GM06990 (cell line): ENCODE measurements at places on chromosomes 11 and 22.

- DNase-seq, result no peak
Observed at GRCh38 chr11:59157433-59157832, 14.5 kb upstream of the DTX4 start.

- no peak for DNase-seq
Observed at GRCh38 chr11:45180179-45180847, 33.9 kb downstream of the PRDM11 start.

DNA sequence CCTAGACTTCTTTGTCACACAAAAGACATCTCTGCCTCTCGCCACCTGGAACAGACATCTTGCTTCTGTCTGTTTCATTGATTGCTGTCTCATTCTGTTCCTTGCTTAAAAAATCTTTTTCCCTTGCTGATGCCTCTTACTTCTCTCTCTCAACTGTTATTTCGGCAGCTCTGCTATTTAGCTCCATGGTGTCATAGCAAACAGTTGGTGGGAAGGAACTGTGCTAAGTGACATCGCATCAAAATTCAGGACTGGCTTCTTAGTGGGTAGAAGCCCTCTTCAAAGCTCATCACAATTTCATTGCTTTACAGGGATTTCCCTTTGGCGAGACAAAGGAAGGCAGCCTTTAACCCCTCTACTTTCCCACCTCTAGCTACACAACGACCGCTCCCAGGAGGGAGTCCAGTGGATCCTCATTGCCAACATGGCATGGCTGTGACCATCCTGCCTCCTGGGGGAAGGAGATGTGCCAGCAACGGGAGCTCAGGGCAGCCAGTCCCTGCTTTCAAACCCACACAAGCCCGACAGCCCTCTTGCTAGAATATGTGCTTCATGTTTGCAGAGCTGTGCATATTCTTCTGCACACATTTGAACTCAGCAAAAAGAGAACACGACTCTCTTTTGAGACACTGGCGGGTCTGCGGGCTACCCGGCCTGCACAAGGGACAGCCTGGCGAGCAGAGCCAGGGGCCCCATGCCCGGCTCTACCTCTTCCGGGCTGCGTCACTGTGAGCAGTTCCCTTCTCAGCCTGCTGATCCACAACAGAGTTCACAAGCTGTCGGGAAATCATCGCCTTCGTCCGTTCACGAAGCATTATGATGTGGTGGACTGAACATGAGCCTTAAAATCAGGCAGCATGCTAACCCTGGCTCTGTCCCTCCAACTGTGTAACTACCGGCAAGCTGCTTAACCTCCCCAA, 51.1 kb upstream of the JAM3 start:
- DNase-seq, result no peak

- DNase-seq, result no peak
Observed at GRCh38 chr22:20509344-20510047, 2.1 kb downstream of the MED15 start.

DNA sequence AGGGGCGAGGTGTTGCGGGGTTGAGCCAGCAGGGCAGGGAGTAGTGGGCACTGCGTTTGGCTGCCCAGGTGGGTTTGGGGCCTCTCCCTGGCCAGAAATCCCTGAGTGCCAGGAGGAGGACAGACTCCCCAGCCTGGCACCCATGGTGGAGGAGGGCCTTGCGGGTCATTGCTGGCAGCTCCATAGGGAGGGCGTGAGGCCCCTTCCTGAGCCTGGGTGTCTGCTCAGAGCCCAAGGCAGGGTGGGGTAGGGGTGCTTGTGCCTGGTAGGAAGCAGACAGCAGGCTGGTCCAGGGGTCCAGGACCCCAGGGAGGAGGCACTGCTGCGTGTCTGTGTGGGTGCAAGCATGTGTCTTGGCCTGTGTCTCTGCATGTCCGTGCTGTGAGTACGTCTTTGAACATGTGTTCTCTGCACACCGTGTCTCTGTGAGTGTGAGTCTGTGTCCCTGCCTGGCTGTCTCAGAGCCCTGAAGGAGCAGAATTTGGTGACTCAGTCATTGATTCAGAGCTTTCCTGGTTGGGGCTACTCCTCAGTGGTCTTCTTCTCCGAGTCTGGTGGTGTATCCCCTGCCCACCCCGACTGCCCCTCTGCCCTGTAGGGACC, 3.9 kb downstream of the TSPAN4 start:
- no peak for DNase-seq

DNA sequence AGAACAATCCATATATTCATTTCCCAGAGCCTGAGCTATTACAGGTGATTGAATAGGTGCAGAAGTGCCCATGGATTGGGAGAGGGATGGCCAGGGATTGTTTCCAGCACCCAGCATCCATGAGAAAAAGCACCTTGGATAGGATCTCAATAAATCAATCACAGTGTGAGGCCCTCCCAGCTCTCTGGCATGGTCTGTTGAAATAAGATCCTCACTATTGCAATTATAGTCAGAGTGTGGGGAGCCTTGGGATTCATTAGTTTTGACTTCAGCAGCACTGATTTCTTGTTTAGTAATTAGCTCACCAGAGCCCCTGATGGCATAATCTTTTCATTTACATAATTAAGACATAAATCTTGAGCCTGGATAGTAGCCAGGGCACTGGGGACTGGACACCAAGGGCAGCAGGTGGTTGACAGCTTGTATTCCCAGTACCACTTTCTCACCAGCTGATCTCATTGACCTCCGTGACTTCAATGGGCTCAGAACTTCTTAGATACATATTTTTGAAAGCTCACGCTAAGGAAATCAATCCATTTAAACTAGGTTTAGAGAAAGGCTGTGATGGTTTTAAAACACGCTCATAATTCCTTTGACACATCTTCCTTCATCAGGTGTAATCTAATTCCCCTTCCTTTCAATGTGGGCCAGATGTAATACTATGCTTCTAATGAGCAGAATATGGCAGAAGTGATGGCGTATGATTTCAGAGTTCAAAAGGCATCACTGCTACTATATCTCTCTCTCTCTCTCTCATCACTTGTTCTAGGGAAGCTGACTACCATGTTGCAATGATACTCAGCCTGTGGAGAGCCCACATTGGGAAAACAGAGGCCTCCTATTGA, 22.1 kb upstream of the DRD2 start:
- DNase-seq, result no peak

DNA sequence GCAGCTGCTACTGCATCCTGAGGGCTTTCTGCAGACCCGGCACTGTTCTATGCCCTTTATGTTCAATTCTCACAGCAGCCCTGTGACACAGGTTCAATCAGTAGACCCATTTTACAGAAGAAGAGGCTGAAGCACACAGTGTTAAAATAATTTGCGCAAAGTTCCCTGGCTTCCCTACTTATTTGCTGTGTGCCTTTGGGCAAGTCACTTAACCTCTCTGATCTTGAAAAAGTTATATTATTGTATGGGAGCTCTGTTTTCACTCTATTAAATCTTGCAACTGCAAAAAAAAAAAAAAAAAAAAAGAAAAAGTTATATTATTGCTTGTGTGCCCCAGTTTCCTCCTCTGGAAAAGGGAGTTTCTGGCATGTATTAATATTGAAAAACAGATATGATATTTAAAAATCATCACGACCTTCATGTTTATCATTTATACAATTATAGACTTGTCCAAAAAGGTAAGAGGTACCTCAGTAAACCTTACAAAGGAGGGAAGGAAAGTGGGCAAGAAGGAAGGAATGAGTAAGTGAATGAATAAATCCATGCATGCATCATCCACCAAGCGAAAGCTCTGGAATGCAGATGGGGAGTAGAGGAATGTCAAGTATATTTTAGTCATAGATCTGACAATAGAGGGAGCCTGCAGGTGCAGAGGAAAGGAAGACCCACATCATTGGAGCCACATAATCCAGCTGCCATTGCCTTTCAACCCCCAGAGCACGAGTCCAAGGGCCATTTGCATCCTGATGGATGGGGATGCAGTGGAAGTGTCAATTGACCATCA, 21.2 kb upstream of the ISX start:
- no peak for DNase-seq

DNA sequence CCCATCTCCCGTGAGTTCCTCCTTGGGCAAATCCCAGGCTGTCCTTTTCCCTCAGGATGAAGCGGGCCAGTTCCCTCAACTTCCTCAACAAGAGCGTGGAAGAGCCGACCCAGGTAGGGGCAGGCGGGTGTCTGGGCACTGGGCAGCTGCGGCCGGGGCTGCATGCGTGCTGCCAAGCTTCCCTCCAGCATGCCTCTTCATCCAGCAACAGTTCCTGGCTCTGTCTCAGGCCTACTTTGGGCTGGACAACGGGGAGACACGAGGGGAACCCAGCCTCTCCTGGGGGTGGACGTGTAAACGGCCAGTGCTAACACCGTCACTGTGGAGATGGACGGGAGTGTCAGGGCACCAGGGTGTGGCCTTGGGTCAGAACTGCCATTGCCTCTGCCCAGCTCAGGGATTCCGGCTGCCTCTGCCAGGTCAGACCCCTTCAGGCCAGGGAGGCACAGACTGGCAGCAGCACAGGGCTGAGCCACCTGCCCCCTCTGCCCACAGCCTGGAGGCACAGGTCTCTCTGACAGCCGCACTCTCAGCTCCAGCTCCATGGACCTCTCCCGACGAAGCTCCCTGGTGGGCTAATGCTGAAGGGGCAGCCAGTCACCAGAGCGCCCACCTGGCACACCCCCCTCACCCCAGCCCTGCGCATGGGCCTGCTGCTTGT, 1.9 kb upstream of the RAB1B start:
- DNase-seq, result no peak

DNA sequence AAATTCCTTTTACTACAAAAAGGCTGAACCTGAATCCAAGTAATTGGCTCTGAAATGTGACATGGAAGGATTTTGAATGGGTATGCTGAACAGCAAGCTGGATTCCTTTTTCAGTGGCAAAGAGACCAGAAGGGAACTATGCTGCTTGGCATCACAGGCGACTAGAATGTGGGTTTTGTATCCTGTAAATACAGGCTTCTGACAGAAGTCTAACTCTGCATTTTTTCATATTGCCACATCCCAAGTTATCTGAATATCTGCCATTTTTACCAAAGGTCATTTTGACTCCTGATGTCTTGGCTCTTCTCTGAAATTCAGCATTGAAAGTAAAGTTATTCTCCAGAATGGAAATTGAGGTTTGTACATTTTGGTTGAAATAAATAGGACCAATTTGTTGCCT, 145.7 kb downstream of the ARHGAP42 start:
- DNase-seq, result no peak

DNA sequence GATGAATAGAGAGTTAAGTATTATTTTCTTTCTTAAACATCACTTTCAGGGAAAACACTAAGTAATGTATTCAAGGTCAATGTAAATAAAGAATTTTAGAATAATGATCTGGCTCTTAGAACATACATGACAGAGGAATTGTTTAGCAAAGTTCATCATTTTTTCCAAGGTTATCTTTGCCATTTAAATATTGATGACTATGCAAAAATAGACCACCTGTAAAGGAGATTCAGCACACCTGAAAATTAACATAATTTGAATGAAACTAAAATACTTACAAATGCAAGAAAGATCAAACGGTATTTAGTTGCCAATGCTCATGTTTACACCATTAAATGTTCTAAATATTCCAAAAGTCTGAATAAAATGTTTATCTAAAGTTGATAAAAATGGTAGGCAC, 782.6 kb upstream of the CHORDC1 start:
- no peak for DNase-seq

DNA sequence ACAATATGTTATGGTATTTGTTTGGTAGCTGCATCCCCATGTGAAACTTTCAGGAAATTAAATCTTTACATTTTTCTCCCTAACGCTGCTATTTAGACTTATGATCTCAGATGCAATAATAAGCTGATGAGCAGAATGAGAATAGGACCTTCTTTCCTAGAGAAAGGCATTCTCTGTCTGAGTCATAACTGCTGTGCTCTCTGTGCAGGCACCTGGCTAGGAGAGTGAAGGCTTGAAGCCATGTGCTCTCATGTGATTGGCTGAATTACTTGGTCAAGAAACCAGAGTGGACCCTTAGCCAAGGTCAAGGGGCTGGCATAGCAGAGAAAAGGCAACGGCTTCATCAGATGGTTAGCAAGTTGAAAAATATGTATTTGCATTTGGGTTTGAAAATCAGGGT, 185.0 kb downstream of the ADAMTS15 start:
- no peak for DNase-seq

DNA sequence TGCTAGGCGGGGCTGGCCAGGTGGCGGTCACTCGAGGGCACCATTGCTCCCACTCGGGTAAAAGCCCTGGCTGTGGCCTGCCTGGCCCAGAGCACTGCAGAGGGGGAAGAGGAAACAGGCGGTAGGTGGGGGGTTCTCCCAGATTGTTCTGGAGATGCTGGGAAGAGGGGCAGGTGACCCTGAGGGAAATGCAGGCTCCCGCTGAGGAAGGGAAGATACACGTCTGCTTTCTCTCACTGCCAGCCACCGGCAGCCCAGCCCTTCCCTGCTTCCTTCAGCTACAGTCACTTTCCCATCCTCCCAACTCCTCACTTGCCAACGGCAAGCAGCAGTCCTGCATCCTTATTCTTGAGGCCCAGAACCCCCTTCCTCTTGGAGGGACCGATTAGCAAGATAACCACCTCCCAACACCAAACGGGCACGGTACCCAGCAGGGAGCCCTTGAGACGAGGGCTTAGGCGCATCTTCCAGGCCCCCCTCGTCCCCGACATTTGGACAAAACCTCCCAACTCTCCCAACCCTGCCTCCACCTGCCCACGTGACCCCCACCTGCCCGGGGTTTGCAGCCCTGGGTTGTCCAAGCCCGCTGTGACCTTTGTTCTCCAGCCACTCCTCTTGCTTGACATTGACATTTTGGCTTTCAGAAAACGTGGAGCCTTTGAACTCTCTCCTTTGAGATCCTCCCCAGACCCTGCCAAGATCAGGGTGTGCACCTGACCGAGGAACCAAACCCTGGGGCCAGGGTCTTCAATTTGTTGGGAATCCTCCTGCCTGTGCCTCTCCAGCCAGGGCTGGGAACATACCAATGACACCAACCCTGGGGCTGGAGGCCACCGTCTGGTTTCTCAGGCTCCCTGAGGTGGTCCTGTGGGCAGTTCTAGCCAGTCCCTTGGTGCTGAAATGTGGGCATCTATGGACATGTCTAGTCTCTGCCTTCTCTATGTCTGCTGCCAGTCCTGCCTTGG, 48.8 kb upstream of the TTLL12 start:
- DNase-seq, result no peak

DNA sequence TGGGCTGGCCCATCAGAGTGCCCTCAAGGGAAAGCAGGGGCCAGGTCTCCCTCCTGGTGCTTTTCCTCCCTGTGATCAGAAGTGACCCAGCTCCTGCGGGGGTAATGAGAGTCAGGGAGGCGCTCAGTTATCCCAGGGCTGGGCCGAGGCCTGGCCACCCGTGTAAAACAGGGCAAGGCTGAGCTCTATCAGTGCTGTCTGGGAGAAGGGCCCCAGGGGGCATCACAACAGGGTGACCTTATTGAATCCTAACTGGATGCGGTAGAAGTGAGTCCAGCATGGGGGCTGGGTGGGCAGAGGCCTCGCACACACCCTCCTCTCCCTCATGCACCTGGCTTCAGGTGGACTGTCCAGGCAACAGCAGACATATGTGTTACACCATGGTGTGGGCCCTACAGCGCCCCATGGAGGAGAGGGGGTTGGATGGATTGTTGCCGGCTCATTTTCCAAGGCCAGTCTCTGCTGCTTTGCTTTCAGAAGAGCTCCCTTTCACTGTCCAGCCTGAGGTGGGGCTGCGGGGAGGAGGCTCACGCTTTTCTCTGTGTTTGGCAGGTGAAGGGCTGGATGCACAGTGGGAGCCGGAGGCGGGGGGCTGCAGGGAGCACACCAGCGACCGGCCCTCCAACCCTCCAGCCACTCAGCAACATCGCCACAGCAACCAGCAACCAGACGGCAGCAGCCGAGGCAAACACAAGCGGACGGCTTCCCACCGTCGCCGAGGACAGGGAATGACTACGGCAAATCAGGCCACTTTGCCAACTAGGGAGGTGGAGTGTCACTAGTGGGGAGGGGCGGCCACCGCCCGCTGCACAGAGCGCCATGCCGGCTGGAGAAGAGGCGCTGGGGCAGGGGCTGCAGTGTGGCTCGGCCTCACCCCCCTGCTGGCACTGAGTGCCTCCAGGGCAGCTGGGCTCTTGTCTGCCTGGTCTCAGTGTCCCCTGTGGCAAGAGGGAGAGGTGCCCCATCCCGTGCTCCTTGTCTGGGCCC, 24.7 kb downstream of the GNAZ start:
- no peak for DNase-seq
